Lower lobe of right lung (tissue), 2 donors: ENCODE measurements at places on chromosomes 5 and 9. TPM values are rescaled to one million over a fixed set of nuclear protein-coding genes. Genes with fewer than 3 reads are reported as not detected.

- DNase-seq, result no peak
Observed at GRCh38 chr9:18893491-18893890, 139.5 kb downstream of the SAXO1 start.

DNA sequence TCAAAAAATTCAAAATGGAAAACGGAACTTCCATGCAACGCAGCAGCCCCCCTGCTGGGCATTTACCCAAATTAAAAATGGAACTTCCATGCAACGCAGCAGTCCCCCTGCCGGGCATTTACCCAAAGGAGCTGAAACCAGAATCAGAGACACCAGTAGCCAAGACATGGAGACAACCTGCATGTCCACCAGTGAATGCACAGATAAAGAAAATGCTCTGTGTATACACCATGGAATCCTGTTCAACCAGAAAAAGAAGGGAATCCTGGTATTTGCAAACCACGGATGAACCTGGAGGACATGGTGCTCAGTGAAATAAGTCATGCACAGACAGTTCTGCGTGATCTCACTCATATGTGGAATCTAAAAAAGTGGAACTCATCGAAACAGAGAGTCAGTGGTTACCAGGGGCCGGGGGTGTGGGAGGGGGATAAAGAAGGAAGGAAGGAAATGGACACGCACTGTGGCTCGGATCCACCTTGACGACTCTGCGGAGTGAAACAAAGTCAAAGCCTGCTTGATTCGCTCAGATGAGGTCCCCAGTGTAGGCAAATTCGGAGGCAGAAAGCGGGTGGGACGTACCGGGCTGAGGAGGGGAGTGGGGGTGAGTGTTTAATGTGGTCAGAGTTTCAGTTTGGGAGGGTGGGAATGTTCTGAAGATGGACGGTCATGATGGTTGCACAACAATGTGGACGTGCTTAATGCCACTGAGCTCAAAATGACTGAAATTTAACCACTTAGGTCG, 40.2 kb upstream of the EXOC3 start:
- no peak for DNase-seq

- no peak for DNase-seq
Observed at GRCh38 chr9:70902171-70902570, 219.2 kb downstream of the TRPM3 start.

DNA sequence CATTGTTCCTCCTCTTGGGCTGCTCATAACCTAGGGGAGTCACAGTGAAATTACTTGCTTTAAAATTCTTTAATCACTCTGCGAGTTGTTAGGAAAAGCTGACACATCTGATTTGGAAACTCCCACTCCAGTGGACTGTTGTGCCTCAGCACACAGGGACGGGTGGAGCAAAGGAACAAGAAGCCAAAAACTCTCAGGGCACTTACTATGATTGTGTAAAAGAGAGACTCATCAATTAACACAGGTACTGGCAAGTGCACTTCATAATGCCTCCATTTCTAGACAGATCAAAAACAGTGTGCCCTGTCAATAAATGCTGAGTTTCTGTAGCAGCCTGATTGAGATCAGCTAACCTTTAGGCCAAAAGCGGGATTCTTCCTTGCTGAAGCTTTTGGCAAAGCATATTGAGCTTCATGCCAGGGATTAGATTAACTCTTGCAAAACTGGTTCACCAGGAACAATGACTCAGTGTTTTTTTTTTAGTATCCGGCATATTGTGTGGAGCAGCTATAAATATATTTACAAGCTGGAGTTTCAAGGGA, 55.9 kb downstream of the TMC1 start:
- no peak for DNase-seq

Gene CHSY3
- 4.7 TPM for total RNA-seq

DNA sequence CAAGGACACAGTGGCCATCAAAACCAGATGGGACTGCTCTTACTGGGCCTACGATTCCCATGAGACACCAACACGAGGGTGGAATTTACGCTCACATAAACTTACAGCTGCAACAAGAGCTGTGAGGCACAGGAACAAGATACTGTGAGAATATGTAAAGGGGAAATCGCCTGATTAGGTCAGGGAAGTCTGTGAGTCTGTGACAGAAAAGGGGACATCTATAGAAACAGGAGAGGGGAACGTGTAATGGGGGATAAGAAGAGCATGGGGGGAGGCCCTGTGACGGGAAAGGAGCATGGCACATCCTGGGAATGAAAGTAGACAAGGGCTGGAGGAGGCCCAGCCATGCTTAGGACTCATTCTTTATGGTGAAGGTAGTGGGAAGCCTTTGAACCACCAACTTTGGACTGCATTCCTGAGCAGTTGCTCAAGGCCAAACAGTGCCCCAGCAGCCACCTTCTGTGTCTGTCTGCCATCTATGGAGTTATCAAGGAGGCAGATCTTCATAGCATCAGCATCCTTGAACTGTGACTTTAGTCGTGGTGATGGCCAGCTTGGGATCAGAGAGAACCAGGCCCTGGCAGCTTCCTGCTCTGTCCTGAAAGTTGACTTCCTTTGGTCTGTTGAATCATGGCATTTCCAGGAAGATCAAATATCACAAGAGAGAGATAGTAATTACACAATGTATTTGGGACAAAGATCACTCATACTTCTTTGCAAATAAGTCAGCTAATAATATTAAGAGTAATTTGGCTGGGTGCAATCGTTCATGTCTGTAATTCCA, 87.9 kb upstream of the FAM169A start:
- no peak for DNase-seq

Gene CCDC183
- 3.7 TPM for total RNA-seq
